ENCODE measurements at places on chromosomes 1 and 21.

DNA sequence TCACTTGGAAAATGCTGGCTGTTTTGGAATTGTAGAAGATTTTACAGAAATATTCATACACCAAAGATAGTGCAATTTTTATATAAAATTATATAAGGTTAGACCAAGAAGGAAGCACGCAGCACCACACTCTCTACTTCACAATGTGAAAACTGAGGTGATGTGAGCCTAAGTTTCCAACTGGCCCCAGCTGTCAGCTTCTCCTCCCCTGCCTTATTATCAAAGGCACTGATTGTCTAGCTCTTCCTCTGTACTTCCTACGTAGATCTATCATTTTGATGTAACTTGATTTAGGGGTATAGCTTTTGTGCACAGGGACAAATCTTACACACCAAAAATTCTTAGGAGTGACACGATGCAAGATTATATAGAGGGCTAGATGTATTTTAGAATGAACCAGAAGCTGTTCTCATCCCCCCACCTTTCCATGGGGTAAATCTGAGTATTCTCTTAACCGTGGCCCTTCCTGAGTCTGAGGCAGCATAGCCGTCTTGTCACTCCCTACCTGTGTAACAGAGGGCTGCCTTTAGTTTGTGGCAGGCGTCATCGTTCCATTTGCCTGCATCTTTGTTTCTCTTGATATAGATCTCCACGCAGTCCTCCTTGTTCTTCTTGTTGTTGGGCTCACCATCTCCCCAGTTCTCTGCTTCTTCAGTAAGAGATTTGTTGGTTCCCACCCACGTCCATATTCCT, 3.4 kb downstream of the SELL start:
- DNase-seq = no peak

GRCh38 chr1:84834419-84835064, 58.5 kb downstream of the LPAR3 start:
- DNase-seq = no peak

- no peak for DNase-seq
Measured at GRCh38 chr1:16348414-16349182, 3.7 kb downstream of the FBXO42 start.

GRCh38 chr1:197444755-197445154, 176.7 kb downstream of the CRB1 start:
- DNase-seq = no peak

DNA sequence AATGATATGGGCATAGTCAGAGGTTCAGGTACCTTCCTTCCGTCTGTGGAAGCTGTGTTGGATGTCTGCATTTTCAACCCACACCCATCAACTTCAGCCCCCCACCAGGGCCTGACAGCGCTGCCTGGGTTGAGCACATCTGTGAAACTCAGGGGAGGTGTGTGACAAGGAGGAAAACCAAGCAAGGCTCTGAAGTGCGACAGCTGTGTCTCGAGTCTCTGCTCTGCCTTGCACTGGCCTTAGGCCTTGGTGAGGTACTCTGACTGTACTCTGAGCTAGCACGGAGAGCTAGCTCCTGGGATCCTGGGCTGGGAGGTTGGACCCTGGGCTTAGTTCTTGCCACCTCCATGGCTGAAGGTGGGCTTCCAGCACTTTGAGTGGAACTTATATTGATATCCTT, 9.1 kb downstream of the VANGL2 start:
- DNase-seq = no peak

GRCh38 chr1:108708691-108709660, 3.7 kb upstream of the FNDC7 start:
- peak; percentile 42 for DNase-seq
